ENCODE measurements at places on chromosomes 1 and 21. TPM values are rescaled to one million over a fixed set of nuclear protein-coding genes. Genes with fewer than 3 reads are reported as not detected.
A peak's percentile ranks its signal among the peaks of the same experiment; 100 is the strongest.

APCS gene
- not detected for polyA plus RNA-seq

NME7 gene
- 16.3 TPM for polyA plus RNA-seq

GRCh38 chr1:194069168-194069830 is 882.9 kb upstream of the B3GALT2 start:
- DNase-seq, result no peak

DNA sequence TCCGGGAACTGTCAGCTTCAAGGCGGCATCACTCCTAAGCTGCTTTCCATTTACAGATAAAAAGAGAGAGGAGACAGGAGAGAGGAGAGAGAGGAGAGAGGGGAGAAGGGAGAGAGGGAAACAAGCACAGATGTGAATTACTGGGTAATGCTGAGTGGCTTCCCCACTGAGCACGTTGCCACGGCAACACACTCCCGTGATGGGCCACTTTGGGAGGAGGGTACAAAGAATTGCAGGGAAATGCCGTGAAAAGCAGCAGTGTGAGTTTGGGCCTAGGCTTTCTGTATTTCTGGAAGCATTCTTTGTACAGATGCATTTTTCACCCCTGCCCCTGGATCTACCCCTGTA is 128.0 kb upstream of the IRF2BP2 start:
- no peak for DNase-seq

- DNase-seq, result no peak
Observed at GRCh38 chr1:43530483-43531106, at the start of gene PTPRF. Gene PTPRF, plus strand, starts transcription at chr1:43530883. Its CDS starts 14,193 bp downstream, at chr1:43545076.

DNA sequence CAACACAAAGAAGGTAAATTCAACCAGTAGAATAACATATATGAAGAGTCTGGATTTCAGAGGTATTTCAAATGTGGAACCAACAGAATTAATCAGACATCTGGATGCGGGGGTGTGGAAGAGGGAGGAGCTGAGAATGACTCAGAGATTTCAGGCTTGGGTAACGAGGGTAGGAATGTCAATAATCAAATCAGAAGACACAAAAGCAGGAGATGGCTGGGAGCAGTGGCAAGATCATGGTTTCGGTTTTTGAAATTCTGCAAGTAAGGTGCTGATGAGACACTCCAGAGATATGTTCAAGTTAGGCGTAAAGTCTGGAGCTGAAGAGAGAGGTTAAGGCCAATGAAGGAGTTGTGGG is 64.0 kb downstream of the PLPPR5 start:
- DNase-seq, result no peak

DNA sequence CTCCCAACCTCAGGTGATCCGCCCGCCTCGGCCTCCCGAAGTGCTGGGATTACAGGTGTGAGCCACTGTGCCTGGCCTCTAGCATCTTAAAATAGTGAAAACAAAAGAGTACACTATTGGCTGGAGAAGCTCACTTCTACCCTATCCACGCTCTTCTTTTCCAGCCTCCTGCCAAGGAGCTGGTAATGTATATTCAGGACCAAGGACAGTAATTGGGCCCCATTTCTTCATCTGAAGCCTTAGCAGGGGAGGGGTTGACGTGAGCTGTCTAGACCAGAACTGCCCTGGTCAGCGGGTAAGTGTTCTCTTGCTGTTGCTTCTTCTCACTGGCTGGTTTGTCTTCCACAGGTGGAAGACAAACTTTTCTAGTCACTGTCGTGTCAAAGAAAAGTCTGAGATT is 70.2 kb downstream of the DNM3 start:
- DNase-seq, result no peak

- no peak for DNase-seq
Observed at GRCh38 chr1:185207170-185207569, 50.2 kb downstream of the SWT1 start.

GRCh38 chr1:240344918-240345317 is 253.2 kb downstream of the FMN2 start:
- peak; percentile 30 for DNase-seq

GRCh38 chr1:226736908-226737818 is 1.9 kb downstream of the ITPKB start:
- no peak for DNase-seq

DNA sequence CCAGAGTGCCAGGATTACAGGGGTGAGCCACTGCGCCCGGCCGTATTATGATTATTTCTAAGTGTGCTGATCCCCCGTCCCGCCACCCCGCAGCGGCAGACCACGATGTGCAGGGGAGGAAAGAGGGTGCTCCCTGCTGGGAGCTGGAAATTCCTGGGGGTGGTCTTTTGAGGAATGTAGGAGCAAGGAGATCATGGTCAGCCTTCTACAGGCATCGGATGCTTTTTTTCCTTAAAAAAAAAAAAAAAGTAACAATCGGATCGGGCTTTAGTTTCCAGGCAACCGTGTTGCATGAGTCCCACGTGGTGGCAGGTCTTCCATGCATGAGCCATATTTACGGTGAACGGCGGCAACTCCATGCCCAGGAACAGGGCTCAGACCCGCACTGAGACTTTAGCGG is 74.2 kb upstream of the COX20 start:
- DNase-seq, result no peak
